ENCODE measurements at places on chromosomes 1 and 21.

GRCh38 chr1:17825273-17826164, 70.4 kb downstream of the ACTL8 start:
- no peak for DNase-seq

GRCh38 chr1:206075786-206076755, 23.1 kb downstream of the RHEX start:
- DNase-seq = no peak

DNA sequence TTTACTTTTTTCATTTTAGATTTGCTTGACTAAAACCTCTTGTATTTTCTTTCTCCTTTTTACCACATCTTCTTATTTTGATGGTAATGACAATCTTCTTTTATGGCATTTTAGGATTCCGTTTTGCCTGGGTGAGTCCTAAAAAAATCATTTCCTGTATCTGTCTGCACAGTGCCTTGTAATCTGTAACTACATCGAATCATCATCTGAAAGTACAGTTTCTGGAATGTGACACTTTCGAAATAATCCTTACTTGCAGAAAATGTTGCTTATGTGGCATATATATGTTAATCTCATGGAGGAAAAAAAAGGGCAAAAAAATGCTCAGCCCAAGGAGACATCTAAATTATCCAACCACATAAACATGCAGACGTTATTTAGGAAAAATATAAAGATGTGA, 29.0 kb downstream of the GREM2 start:
- DNase-seq = no peak

DNA sequence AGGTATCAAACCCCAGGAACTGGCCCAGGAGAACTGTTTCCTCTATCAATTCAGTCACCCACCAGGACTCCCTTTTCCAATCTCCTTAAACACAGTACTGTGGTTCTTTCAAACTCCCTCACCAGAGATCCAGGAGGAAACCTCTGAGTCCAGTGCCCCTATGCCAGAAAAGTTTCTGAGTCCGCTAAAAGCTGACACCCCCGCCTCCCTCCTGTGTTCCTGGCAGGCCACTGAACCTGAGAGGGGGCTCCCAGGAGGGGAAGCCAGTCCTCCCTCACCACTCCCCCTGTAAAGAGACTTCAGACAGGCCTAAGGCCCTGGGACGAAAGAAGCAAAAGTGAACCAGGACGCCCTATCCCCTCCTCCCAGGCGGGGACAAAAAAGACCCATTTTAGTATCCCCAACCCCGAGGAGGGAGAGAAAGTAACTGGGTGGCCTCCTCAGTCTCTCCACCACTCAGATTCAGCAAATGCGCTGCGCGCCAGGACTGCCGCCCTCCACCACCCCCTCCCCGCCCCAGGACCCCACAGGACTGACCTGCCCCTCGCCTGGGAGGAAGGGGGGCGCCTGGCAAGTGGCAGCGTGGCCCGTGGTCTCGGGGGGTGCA, 624 bp downstream of the SLC41A1 start:
- DNase-seq = no peak

- no peak for DNase-seq
Observed at GRCh38 chr1:12059722-12060464, 3.2 kb upstream of the TNFRSF8 start.

- DNase-seq = no peak
Observed at GRCh38 chr21:45864436-45864835, 117.1 kb upstream of the COL6A1 start.

DNA sequence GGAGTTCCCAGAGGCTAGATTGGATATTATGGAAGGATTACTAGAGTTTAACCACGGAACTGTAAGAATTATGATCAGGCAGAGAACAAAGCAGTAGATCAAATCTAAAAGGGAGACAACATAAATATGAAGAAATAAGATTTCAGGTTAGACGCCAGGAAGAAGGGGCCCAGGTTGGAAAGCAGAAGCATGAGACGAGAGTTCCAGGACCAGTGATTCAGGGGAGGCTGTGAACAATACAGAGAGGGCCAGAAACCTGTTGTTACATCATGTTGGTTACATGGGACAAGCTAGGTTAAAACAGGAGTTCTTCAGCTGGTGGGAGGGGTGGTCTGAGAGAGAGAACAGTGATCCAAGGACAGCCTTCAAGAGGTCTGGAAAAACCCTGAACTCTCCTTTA, 128.4 kb upstream of the MROH9 start:
- DNase-seq = no peak

DNA sequence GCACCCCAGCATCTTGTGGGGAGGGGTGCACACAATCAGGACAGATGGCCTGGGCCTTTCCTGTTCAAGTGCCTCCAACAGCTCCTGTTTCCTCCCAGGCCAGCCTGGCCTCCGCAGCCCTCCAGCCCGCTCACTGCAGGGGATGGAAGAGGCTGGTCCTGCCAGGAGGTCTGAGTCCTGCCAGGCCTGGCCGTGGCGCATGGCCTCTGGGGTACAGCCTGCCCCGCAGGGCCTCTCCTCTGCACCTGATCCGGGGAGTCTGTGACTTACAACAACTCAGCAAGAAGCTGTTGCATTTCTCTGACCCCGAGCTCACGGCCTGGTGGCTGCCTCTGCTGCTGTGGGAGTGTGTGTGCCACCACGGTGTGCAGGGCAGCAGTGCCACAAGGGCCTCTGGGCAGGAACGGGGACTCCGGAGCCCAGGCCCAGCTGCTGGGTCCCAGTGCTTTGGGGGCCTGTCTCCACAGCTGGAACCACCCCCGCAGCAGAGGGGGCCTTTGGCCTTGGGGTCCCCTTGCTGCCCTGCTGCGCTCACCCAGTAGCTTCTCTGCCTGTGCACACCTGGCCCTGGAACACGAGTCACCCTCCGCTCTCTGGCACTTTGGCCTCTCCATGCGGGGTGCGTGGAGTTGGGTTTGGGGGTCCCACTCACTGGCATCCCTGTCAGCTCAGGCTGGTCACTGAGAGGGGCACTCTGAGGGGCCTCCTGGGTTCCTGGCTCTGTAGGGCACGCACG, 17.4 kb upstream of the LRRC3 start:
- DNase-seq = no peak

GRCh38 chr1:229253151-229253974, 17.5 kb upstream of the RAB4A start:
- DNase-seq = no peak

GRCh38 chr1:173005196-173005864, 45.4 kb downstream of the TNFSF18 start:
- DNase-seq = no peak

DNA sequence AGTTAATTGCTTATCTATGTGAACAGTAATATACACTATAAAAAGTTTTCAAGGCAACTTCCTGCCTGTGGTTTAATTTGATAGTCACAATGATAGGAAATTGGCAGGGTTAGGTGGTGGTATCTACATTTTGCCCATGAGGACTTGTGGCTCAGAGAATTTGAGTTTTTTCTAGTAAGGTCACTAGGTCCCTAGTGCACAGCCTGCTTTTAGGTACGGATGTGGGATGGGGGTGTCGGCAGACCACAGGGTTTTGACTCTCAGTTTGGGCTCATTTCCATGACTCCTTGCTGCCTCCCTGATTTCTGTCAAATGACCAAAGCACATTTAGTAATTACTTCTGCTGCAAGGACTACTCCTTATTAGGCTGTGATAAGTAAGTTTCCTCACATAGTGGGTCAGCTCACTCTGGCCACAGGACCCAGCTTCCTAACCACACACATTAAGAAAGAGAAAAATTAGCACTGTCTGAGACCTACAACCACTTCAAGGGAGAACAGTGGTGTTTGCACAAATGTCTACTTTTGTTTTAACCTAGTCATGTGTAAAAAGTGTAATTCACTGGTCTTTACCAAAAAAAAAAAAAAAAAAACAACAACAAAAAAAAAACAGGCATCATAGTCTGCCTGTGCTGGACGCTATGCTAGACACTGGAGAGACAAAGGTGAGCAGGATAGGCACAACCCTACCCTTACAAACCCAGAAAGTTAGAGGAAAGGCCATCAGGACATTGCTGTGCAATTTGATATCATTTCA, 43.7 kb downstream of the MRPL39 start:
- DNase-seq = no peak

- no peak for DNase-seq
Observed at GRCh38 chr1:107669996-107670395, 295.0 kb downstream of the VAV3 start.

DNA sequence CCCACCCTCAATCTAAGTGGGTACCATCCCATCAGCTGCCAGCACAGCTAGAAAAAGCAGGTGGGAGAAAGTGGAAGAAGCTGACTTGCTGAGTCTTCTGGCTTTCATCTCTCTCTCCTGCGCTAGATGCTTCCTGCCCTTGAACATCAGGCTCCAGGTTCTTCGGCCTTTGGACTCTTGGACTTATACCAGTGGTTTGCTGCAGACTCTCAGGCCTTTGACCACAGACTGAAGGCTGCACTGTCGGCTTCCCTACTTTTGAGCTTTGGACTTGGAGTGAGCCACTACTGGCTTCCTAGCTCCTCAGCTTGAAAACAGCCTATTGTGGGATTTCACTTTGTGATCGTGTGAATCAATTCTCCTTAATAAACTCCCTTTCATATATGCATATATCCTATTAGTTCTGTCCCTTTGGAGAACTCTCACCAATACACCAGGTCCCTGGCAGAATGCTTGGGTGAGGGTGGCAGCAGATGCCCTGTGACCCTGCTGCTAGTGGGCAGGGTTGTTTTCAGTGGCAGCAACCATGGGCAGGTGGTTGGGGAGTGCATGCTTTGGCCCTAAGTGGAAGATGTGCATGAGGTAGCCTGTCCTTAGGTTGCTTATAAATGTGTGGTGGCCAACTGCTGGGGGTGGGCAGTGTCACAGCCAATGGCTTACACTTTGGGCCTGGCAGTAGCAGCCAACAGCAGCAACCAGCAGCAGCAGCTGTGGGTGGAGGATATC, 10.8 kb upstream of the ADAM30 start:
- no peak for DNase-seq

- DNase-seq = no peak
Observed at GRCh38 chr1:229640455-229640854, 14.4 kb downstream of the URB2 start.

- no peak for DNase-seq
Observed at GRCh38 chr1:234586304-234586703, 23.7 kb downstream of the IRF2BP2 start.

- DNase-seq = no peak
Observed at GRCh38 chr1:159088546-159089183, 12.1 kb upstream of the AIM2 start.

GRCh38 chr1:119911775-119912174, 15.5 kb upstream of the ADAM30 start:
- no peak for DNase-seq

- DNase-seq = peak; percentile 87
Observed at GRCh38 chr1:92485381-92486250, 1.1 kb downstream of the GFI1 start.

DNA sequence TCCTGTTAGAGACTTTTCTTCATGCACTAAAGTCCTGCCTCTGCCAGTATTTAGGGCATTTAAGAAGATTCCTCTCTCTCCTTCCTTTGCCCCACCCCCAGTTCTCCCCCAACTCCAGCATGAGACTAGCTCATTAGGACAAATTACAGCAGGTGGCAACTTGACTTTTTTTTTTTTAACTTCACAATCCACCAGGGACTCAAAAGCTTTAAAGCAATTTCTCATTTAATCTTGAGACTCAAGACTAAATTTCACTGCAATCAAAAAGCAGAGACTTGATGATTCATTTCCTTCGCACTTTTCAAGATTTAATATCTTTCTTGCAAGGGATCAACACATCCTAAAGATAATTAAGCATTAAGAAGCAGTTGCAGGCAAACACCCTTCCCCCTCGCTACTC, 74.9 kb downstream of the WLS start:
- no peak for DNase-seq

GRCh38 chr1:223494926-223495645, 101.9 kb downstream of the CCDC185 start:
- no peak for DNase-seq

GRCh38 chr1:30762152-30762929, 4.8 kb upstream of the LAPTM5 start:
- no peak for DNase-seq

DNA sequence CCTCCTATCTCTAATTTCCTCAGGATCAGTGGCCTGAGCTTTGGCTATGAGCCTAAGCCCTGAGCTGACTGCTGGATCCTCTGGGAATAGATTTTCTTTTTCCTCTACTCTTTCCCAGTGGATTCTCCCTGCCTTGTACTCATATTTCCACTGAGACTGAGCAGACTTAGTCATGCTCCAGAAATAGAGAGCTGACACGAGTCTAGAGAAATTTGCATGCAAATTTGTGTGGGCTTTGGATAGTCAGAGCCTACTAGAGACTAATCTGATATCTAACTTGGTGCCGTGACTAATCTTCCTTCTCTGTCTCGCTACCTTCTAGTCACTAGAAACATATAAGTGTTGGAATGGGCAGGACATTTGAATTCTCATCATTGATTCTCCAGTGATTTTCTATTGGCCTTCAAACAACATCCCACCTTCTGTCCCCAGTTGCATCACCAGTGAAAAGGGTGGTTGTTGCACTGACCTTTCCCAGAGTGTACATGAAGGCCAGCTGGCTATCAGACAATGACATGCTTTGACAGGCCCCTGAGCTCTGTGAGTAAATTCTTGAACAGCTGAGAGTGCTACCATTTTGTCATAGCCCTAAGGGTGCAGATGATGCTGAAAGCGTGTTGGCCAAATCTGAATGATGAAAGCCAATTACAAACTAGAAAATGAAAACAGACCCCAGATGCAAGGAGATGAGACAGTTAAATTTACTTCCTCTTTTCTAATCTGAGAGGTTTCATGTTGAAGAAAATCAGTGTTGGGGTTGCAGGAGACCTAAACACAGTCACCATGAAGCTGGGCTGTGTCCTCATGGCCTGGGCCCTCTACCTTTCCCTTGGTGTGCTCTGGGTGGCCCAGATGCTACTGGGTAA, at the start of gene FCRLA:
Gene FCRLA, plus strand, starts transcription at position 748 of the 866 bp plus-strand sequence. Its CDS starts 36 bp downstream, at position 784.
- no peak for DNase-seq

GRCh38 chr1:25924454-25924853, 18.2 kb upstream of the STMN1 start:
- no peak for DNase-seq

GRCh38 chr1:53342735-53343470, 15.0 kb upstream of the LRP8 start:
- DNase-seq = no peak

GRCh38 chr1:69320757-69321211, 246.9 kb upstream of the LRRC7 start:
- no peak for DNase-seq

DNA sequence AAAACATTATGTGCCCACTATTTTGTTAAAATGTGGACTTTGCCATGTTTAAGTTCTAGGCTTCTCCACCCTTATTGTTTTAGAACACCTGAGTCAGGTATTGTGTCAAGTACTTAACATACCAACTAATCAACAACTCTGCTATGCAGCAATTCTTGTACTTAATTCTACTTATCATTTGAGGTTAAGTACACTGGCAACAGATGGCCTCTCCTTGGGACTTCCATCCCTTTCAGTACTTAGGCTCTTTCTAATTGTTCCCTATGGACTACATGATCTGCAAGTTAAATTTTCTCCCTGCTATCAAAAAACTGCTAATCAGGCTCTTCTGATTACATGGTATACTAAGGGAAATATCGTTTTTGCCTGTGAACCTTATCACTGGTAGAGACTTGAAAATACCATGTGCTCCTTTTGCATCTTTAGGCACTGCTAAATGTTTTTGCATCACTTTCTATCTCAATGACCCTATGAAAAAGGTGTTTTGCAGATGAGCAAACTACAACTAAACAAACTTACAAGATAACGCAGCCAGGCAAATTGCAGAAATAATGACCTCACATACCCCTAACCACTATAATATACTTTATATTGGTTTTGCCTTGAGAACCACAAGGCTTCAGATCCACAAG, 18.9 kb downstream of the SFPQ start:
- DNase-seq = no peak
